Neuronal stem cell (in vitro differentiated cells): ENCODE measurements at places on chromosomes 3 and 15.

- DNase-seq: no peak
Measured at GRCh38 chr3:123688241-123688747, 103.4 kb upstream of the HACD2 start.

GRCh38 chr3:71129611-71130431 lies 453.7 kb downstream of the FOXP1 start:
- no peak for DNase-seq

GRCh38 chr15:99453637-99454030 lies 112.2 kb upstream of the MEF2A start:
- no peak for DNase-seq

DNA sequence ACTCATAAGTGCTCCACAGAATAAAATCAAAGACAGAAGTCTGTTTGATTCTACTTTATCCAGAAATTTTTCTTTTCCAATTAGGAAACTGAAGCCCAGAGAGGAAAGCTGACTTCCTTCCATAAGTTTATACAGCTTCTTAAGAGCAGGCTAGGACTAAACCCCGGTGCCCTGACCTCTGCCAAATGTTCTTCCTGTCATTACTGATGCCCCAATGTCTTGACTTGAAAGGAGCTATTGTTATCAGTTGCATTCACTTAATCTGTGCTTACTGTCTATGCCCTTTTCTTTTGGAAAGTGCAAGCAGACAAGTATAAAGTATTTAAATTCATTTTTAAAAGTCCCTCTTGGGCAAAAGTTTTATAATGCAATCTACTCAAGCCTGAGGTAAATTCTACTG lies 18.1 kb downstream of the CD200 start:
- peak; percentile 29 for DNase-seq

GRCh38 chr3:150064971-150065370 lies 94.3 kb upstream of the PFN2 start:
- DNase-seq: no peak

DNA sequence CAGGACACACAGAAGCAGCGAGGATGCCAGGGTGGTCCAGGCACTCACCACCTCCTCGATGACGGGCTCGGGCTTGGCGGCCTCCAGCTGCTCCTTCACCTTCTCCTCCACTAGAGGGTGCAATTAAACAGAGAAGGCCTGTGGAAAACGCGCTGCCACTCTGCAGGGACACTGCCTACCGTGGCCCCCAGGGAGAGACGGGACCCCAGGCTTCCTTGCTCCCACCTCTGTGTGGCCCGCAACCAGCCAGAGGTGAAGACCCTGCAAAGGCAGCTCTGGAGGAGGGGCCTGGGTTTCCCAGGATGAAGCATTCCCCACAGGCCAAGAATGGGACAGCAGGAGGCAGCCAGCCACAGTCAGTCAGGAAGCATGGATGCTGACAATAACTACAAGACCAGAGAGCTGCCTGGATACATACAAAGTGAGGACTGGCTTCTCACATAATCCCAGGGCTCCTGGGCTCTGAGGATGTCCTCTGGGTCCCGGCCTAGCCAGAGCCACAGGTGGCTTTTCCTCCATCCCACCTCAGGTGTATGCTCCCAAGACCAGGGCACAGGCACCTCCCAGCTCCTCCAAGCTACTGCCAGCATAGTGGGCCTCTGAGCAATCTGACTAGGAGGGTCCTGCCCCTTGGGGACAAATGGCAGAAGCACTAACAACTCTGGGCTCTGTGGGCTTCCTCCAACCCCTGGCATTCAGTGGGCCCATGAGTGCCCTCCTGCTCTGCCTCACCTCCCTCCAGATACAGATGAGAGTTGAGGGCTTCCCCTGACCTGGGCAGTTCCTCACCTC lies 46.2 kb downstream of the PTH1R start:
- DNase-seq: peak; percentile 24

DNA sequence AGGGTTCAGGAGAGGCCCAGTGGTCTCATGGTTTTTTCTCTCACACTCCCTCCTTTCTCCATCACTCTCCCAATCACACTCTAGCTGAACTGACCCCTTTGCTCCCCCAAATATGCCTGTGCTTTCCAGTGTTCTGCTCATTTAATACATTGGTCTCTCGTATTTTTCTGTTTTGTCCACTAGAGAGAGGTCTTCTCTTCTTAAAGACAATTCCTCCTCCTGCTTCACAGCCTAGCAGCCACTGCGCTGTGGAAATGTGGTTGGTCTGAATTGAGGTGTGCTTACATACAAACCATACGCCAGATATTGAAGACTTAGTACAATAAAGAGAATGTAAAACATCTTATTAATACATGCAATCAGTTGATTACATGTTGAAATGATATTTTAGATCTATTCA lies 60.6 kb upstream of the XCR1 start:
- DNase-seq: no peak

- no peak for DNase-seq
Measured at GRCh38 chr3:6680119-6680806, 180.7 kb upstream of the GRM7 start.

DNA sequence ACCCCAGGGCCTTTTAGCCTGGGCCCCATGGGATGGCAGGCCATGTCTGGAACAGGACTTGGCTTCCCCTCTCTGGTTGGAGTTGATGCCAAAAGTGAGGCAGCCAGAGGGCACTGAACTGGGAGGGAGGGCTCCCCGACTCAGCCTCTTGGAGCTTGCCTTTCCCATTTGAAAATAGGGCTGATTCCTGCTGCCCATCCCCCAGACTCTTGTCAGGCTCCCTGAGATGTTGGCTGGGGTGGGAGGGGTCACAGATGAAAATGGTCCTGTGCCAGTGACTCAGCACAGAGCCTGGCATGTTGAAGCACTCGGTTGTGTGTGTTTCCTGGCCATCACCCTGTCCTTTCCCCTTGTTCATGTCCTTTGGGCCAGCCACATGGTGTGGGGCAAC lies 6.6 kb downstream of the PPCDC start:
- no peak for DNase-seq

GRCh38 chr3:42804106-42804830 lies at the start of gene HIGD1A:
TSS of gene HIGD1A (minus strand) at chr3:42804490. CDS start at chr3:42794253, 10,237 bp downstream.
- peak; percentile 93 for DNase-seq

GRCh38 chr3:82274897-82275296 lies 513.5 kb upstream of the GBE1 start:
- no peak for DNase-seq

GRCh38 chr3:152026033-152026556 lies 152.7 kb downstream of the SUCNR1 start:
- DNase-seq: no peak

DNA sequence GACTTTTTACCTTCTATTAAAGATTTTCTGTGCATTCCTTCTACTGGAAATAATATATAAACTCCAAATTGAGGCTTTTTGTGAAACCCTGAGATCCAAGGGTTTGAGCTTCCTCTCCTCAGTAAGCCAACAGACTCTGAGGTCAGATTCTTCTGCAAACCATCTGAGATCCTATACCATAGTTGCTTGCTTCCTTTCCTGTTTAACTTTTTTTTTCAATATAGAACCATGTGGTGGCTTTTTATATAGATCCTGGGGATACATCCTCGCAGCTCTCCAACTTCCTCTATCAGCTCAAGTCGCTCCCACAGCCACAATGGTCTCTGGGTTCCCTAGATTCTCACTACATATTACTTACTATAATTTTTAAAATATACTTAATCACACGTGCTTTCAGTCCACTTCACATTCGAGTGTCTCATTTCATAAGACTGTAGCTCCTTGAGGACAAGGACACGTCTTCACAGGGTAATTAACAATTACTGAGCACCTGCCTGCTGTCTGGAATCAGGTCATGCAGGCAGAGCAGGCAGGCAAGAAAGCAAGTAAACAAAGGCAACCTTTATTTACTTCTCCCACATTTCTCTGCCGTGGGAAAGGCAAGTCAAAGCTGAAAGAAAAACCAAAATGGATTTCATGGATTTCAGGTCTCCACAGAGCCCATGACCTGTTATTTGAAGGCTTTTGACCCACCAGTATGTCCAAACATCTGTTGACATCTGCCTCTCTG lies 941.5 kb downstream of the FHIT start:
- DNase-seq: no peak

GRCh38 chr3:188037195-188037718 lies 116.7 kb upstream of the LPP start:
- DNase-seq: no peak

GRCh38 chr3:195285372-195285771 lies 14.4 kb upstream of the XXYLT1 start:
- no peak for DNase-seq

GRCh38 chr3:101988596-101988995 lies 139.3 kb downstream of the NFKBIZ start:
- no peak for DNase-seq

- no peak for DNase-seq
Measured at GRCh38 chr3:127673191-127674100, 694 bp downstream of the ABTB1 start.

GRCh38 chr3:196408565-196409300 lies 23.5 kb downstream of the UBXN7 start:
- no peak for DNase-seq

GRCh38 chr3:124780761-124781475 lies 50.7 kb downstream of the UMPS start:
- DNase-seq: no peak

DNA sequence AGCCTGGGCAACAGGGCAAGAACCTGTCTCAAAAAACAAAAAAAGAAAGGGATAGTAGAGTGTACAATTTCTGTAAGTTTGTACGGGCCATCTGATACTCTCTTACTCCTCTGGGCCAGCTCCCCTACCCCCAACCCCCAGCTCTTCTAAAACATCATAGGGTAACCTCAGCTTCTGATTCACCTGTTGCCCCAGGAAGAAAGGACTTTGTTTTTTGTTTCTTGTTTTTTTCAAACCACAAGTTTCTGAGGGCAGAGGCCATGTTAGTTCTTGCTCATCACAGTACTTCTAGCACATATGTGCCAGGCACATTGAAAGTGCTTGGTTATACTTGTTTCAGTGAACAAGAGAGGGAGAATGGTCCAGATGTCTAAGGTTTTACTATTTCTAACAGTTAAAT lies 20.2 kb downstream of the ATOSA start:
- DNase-seq: no peak

GRCh38 chr3:102165367-102165766 lies 269.4 kb upstream of the ZPLD1 start:
- no peak for DNase-seq

GRCh38 chr3:48415251-48415953 lies 14.5 kb downstream of the PLXNB1 start:
- no peak for DNase-seq

- no peak for DNase-seq
Measured at GRCh38 chr3:173249457-173249856, 108.4 kb upstream of the SPATA16 start.

- no peak for DNase-seq
Measured at GRCh38 chr15:98731712-98732450, 83.5 kb downstream of the IGF1R start.
